ENCODE measurements at places on chromosomes 16 and 17.

- no peak for DNase-seq
Observed at GRCh38 chr16:16042076-16042475, 92.7 kb downstream of the ABCC1 start.

GRCh38 chr16:13060932-13061331, 159.5 kb downstream of the SHISA9 start:
- DNase-seq: no peak

- DNase-seq: no peak
Observed at GRCh38 chr16:56736476-56736875, 6.5 kb downstream of the NUP93 start.

- DNase-seq: no peak
Observed at GRCh38 chr17:80047176-80047575, 10.7 kb downstream of the CCDC40 start.

GRCh38 chr16:73418691-73419090, 370.8 kb upstream of the ZFHX3 start:
- DNase-seq: no peak

DNA sequence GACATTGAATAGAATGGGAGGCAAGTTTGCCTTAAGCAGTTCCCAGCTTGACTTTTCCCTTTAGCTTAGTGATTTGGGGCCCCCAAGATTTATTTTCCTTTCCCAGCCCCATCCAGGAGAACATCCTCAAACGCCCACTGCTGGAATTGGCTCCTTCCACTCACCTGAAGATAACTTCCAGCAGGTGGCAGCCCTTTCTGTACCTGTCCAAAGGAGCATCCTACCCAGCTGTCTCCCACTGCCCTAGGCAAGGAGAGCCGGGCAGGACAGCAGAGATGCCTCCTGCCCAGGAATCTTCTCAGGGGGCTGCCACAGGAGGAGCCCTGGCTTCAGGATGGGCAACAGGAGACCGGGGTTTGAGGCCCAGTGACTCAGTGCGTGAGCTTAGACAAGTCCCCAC, 6.4 kb downstream of the CACNG5 start:
- no peak for DNase-seq

DNA sequence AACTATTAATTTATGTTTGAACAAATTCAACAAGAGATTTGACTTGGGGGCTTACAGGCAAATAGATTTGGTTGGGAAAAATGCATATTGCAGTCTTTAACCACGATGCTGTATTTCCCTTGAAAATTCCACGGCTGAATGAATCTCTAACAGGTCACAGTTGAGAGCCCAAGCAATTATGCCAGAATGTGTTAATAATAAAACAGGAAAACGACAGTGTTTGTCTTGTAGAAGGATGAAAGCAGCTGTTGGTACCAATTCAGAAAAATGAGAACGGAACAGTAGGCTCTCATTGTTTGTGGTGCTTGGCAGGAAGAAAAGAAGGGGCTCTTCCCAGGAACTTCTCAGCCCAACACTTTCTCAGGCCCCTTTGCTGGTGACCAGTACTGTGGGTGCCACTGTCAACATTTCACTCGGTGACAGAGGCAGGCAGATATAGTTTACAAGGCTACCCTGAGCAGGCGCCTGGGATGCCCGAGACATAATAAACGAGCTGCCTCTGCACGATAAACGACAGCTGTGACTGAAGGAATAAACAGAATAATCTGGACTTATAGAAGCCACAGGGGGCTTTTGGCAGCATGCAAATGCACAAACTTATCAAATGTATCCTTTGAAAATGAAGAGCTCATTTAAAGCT, 387.1 kb downstream of the HS3ST4 start:
- DNase-seq: no peak

- no peak for DNase-seq
Observed at GRCh38 chr17:41256291-41256685, 1.1 kb downstream of the KRTAP9-9 start.

DNA sequence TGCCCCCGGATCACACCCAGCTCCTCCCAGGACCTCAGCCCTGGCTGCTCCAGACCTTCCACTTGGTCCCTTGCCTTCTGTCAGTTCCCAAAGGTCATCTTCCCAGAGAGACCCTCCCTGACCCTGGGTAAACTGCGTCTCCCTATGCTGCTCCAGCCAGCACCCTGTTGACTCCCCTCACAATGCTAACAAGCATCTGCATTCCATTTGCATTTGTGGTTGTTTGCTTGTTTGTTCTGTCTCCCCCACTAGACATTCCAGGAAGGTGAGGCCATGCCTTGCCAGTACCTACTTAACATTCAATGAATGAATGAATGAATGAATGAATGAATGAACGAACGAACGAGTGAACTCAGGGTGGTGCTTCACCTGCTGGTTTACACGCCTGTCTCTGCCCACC, 171.2 kb downstream of the WSCD1 start:
- DNase-seq: no peak

DNA sequence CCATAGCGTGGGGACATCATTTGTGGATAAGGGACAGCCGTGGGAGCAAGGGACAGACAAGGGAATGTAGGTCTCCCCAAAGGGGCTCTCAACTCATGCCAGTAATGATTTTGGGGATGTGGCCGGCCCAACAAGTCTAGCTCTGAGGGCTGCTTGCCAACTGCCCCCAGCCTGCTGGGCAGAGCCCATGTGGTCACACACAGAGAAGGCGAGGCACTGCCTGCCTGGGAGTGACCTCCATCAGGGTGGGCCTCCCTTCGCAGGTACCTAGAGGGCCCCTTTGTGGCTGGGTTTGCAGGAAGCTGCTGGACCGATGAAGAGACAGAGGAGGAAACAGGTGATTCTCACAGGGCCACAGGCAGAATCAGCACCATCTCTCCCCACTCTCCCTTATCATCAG, 177.1 kb downstream of the C16orf78 start:
- no peak for DNase-seq

DNA sequence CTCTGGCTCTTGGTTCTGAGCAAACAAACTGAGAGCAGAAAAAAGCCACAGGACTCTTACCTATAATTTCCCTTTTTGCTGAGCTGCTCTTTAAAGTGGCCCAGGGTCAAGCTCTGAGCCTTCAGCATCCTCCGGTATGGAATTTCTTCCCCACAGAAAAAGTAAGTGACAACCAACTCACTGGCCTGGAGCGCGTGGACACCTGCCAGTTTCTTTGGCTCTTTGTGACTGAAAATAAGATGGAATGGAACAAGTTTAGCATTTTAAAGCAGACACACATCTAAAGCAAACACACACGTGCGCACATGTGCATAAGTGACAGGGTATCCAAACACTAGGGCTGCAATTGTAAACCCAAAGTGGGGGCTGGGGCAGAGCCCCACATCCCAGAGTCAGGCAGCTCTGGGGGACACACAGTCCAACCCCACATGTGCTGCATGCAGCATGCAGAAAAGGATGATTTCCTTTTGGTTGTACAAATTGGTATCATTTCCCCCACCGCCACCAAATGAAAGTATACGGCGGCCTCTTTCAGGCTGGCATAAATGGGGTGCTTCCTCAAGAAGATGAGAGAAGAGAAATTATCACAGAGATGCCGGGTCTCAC, 27.5 kb downstream of the AXIN2 start:
- DNase-seq: no peak

GRCh38 chr17:78528541-78528940, 48.7 kb downstream of the DNAH17 start:
- DNase-seq: no peak

- no peak for DNase-seq
Observed at GRCh38 chr16:55645986-55646385, 9.8 kb upstream of the SLC6A2 start.

GRCh38 chr16:8087597-8088289, 502.6 kb downstream of the TMEM114 start:
- DNase-seq: no peak

- DNase-seq: no peak
Observed at GRCh38 chr17:3688852-3689261, 7.1 kb downstream of the P2RX5 start.

DNA sequence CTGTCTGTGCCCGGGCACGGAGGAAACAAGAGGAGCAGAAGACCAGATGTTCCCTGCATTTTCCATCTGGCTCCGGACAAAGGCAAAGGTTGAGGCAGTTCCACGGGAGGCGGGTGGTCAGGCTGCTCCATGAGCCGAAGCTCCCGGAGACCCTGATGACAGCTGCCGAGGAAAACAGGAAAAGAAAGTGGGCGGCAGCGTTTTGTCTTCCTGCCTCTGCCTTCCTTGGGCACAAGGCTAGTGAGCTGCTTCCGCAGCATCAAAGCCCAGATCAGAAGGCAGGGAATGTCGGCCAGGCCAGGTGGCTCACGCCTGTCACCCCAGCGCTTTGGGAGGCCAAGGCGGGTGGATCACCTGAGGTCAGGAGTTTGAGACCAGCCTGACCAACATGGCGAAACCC, 16.2 kb downstream of the SLC43A2 start:
- no peak for DNase-seq

- DNase-seq: no peak
Observed at GRCh38 chr16:26961459-26961858, 105.3 kb upstream of the C16orf82 start.

GRCh38 chr17:62163847-62164246, 98.8 kb upstream of the MED13 start:
- no peak for DNase-seq

DNA sequence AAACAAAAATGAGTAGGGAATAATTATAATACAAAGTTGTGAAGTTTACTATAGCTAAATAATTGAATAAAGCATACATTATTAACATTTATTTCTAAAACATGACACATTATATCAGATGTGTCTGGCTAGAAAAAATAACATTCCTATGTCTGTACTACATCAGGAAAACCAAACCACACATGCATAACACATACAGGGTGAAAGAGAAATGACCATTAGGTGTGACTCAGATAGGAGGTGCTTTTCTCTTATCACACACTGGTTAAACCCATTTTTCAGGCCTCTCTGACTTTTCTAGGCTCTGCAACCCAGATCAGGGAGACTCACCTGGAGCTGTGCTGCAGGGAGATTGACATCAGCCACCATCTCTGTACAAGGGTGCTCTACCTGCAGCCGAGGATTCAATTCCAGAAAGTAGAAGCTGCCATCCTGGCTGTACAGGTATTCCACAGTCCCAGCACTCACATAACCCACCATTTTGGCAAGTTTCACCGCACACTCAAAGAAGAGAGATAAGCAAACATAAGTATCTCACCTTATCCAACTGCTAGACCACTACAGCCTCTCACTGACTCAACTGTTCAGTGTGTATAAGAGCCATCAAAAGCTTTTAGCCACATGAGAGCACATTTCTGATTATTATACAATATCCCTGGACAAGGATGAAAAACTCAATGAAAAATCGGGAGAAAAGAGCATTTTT, 116.6 kb upstream of the C17orf78 start:
- no peak for DNase-seq

- DNase-seq: no peak
Observed at GRCh38 chr17:75394332-75394918, 11.1 kb downstream of the GRB2 start.

DNA sequence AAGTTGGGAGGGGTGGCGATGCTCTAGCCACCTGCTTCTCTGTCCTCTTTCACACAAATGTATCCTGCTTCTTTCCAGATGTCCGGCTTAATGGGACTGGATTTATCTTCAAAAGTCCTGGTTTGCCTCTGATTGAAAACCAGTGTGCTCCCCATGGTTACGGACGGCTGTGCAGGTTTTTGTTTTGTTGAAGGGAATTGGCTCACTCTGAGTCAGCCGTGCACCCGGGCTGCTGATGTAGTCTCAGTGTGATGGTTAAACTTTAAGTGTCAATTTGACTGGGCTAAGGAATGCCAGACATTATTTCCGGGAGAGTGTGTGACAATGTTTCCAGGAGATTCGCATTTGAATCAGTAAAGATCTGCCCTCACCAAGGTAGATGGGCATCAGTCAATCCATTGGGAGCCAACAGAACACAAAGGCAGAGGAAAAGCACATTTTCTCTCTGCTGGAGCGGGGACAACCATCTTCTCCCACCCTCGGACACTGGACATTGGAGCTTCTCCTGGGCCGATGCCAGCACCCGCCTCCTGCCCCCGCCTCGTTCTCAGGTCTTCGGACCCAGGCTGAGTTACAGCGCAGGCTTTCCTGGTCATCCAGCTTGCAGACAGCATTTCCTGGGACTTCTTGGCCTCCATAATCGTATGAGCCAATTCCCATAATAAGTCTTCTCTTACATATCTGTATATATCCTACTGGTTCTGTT, 126.9 kb upstream of the TNRC6C start:
- DNase-seq: no peak

DNA sequence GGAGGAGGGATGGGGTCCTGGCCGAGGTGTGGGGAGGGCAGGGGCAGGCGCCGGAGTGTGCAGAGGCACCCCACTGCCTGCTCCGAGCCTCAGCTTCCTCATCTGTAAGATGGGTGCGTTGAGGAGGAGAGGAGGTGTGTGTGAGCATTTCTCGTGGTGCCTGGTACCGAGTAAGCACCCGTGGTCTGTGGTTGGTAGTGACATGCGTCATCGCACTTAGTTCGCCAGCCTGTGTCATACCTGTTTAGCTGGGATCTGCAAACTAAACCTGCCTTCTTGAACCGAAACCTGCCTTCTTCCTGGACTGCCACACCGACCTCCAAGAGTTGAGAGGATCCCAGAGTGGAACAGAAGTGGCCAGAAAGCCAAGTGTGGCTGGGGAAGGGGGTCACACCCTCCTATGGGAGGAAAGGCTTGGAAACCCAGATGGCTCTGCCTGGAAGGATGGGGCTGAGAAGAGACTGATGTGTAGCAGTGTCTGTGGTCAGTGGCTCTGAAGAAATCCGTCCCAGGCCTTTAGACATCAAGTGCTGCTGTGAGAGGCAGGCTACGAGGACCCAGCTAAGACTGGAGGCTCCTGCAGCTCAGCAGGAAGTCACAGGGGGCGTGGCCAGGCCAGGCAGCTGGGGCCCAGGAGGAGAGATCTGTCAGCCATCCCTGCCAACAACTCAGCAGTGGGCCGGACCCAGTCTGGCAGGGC, 162.6 kb upstream of the PLCG2 start:
- DNase-seq: no peak

- no peak for DNase-seq
Observed at GRCh38 chr16:15440852-15441251, 6.5 kb downstream of the BMERB1 start.

DNA sequence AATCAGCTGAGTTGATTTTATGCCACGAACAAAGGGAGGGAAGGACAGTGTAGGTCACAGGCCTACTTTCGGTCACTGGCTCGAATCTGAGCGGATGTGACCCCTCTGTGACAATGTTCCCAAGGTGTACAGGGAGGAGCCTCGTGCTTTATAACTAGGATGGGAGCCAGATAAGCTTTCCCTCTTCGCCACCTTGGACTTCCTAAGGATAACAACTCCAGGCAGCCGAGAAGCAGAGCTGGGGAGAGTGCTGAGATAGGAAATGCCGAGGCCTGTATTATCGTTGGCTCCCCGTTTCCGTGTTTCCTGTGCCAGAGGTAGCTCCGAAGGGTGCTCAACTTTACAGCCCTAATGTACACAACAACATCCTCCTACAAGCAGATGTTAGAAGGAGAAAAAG, 217.8 kb upstream of the IRX3 start:
- DNase-seq: no peak
